ENCODE measurements at places on chromosomes 7 and 10. TPM values are rescaled to one million over a fixed set of nuclear protein-coding genes. Genes with fewer than 3 reads are reported as not detected.

The GIMAP6 gene
- total RNA-seq, result not detected

The GIMAP8 gene
- total RNA-seq, result not detected

The FAM25G gene
- total RNA-seq, result not detected

The LRIT1 gene
- not detected for total RNA-seq

The SYNPO2L gene
- 0.11 TPM for total RNA-seq

The CCDC136 gene
- total RNA-seq, result 43.7 TPM

The PKD2L1 gene
- 0.20 TPM for total RNA-seq

The ADAP1 gene
- 5.8 TPM for total RNA-seq

The ADIRF gene
- not detected for total RNA-seq

The MRC1 gene
- 0.11 TPM for total RNA-seq

The WDFY4 gene
- total RNA-seq, result not detected

The GPR85 gene
- 0.54 TPM for total RNA-seq

The ZNF775 gene
- total RNA-seq, result 21.5 TPM

The CHRM2 gene
- total RNA-seq, result 0.17 TPM

DNA sequence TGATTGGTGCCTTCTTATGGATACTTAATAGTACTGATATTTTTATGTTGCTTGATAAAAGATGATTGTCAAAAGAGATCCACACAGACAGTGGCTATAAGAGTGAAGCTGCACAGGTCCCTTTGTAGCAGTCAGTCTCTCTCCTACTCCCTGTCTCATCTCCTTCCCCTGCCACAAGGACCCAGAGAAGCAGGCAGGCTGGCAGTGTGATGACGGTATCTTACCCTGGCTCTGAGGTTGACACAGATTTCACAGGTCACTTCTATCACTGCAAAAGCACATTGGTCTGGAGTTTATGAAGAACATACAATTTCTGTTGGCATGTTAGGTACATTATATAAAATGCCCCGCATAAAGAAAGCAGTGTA is 64.4 kb upstream of the AHR start:
- no peak for DNase-seq

- DNase-seq, result no peak
These were observed 192.6 kb upstream of the FRMD4A start for GRCh38 chr10:14523286-14523685.

DNA sequence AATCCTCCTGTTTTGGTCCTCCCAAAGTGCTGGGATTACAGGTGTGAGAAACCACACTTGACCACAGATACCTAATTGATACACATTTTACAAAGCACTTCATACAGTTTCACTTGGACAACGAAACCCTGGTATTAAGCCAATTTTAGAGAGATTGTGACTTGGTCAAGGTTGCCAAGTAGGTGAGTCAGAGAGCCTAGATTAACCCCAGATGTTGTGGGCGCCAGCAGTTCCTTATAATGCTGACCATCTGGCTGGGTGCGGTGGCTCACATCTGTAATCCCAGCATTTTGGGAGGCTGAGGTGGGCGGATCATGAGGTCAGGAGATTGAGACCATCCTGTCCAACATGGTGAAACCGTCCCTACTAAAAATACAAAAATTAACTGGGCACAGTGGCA is 4.9 kb upstream of the PHKG1 start:
- no peak for DNase-seq

GRCh38 chr10:113808168-113808567 is 45.7 kb downstream of the DCLRE1A start:
- DNase-seq, result no peak

DNA sequence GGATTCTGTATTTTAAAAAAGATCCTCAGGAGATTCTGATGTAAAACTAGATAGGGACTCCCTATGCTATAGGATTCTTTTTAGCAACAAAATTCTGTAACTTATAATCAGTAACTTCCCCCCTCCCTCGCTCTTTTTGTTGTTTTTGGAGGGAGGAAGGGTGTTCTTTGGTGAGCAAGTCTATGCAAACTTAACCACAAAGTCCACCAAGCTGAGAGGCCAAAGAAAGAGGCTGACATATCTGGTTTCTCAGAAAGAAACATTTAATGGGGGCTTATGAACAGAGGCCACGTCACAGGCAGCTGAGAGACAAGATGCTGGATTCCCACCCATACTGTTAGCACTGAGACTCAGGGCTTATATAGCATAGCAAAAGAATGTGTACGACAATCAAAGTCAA is 14.3 kb upstream of the ABCB5 start:
- no peak for DNase-seq

- no peak for DNase-seq
These were observed 4.9 kb upstream of the ZMIZ1 start for GRCh38 chr10:79063661-79064492.

GRCh38 chr10:113301342-113301984 is 251.4 kb upstream of the HABP2 start:
- no peak for DNase-seq

DNA sequence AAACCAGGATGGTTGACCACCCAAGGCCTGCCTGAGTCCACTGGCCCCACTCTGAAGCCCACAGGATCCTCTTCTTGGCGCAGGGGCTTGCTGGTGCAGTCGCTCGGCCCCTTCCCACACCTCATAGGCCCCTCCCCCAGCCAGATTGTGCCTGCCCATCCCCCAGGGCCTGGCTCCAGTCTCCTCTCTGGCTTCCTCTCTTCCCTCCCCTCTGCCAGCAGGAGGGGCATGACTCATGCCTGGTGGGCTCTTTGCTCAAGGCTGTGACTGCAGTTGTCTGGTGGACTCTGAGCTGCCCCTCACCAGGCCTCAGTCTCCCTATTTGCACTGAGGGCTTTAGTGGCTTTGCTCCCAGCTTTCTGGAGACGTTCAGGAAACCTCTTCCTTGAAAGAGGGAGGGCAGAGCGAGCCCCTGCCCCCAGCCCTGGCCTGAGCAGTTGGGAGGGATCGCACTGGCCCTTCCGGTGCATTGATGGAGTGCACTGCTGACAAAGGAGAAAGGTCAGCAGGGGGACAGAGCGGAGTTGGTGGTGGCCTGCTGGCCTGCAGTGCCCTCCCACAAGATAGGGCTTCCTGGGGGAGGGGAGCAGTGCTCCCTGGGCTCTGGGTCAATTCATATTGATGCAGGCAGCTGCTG is 60.7 kb downstream of the ZMIZ1 start:
- DNase-seq, result peak; percentile 49

DNA sequence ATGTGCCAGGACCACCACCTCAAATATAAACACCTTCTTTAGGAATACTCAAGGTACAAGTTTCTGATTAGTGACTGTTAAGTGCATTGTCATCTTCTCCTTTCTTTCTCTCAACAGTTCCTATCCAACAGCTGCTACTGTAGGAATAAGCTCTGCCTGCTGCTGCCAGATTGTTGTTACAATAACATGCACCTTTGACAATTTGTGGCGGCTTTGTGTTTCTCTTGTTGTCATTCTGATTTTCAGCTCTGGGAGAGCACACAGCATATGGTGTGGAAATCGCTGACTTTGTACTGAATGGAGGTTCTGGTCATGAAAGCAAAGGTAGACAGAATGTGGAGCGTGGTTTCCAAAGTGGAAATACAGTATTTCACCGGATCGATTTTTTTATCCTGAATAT is 182.8 kb downstream of the SEC23IP start:
- DNase-seq, result no peak

DNA sequence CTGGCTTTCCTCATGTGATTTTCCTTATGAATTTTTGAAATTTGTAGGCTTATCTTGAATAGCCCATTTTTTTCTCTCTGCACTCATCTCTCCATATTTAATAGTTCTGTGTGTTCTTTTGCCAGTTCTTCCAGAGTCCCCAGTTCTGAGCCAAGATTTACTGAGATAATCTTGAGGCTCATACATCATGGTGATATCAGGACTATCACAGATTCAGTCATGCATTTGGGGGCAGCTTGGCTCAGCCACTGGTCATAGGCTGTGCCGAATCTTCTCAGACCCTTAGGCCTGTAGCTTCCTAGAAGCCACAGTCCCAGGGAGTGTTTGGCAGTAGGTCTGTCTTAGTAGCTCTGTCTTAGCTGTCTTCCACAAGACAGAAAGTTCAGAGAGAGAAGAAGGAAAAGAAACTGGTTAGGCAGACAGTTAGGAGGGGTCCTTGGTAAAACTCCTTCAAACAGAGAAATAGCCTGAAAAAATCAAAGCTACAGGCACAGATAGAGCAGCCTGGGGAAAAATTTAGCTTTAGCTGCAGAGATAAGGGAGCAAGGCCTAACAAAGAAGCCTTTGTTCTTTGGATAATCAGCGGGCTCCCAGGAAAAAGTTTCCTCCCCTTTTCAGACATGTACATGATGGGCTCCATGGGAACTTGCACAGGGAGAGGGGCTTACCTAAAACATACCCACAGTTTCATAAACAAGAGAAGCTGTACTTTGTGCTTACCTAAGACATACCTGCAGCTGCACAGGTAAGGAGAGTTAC is 29.1 kb downstream of the FAS start:
- DNase-seq, result no peak

DNA sequence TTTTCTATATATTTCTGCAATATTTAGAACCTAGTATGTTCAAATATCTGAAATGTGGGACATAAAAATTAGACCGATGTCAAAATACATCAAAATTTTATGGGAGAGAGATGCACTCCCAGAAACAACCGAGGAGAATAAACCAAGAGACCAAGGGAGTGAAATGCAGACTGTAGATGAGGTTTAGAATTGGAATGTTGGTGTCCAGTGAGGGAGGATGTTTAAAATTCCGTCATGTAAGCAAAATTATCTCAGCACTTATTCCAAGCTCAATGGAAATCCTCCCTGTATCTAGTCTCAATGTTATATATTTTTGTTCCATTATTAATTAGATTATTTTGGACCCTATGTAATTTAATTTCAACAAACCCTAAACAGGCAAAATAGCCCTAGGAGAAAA is 61.9 kb upstream of the MAGI2 start:
- no peak for DNase-seq

- no peak for DNase-seq
These were observed 115.7 kb downstream of the TPK1 start for GRCh38 chr7:144720149-144720548.

DNA sequence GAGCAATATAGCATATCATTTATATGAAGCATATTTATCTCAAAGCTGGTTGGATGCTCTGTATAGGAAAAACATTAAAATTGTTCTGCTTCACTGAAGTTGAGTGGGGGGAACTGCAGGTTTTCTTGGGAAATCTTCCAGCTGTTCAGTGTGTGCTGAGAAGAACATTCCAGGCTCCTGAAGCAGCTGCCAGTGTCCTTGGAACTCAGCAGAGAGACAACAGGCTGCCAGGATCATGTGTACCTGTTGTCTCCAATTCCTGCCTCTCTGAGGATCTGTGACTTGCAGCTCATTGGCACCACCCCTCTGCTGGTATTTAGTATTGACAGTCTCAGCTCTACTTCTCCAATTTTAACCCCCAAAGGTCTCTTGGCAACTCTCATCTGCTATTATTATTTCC is 42.3 kb upstream of the PRKG1 start:
- no peak for DNase-seq

DNA sequence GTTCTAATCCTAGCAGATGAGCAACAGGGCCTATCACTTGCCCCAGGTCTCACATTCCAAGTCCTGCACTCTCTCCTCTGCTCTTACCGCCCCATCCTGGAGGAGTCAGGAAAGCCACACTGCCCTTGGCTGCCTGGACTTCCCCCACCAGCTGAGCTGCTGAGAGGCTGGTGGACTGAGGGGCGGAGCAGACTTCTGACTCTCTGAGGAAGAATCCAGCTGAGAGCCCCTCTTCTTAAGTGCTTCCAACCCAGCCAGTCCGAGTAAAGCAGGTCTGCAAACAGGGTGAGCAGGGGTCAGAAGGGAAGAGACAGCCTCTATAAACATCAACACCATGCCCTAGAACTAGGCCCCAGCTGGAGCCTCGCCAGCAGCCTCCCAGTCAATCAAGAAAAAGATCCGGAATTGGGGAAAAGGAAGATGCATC is 92.4 kb upstream of the TMEM72 start:
- no peak for DNase-seq

GRCh38 chr10:43821103-43821502 is 172.4 kb upstream of the ZNF32 start:
- no peak for DNase-seq

DNA sequence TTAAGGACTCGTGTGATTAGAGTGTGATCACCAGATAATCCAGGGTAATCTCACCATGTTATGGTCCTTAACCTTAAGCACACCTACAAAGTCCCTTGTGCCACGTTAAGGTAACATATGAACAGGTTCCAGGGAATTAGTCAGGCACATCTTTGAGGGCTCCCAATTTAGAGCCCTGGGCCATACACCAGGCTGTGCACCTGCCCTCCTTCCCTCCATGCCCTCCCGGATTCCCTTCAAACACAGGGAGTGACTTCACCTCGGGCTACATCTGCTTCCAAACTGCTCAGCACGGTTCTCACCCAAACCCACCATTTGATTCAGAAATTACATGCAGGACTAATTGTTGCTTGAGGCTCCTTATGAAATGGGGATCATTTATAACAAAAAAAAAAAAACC is 93.9 kb upstream of the HABP2 start:
- no peak for DNase-seq

GRCh38 chr10:24249829-24250415 is 41.0 kb downstream of the KIAA1217 start:
- no peak for DNase-seq
